Activated naive CD8-positive, alpha-beta T cell treated with anti-CD3 and anti-CD28 coated beads, Interleukin-2, amount 50 U/mL, for 24 hours (primary cell): ENCODE measurements at places on chromosomes 2 and 18.
A peak's percentile ranks its signal among the peaks of the same experiment; 100 is the strongest.

- DNase-seq = no peak
Observed at GRCh38 chr2:163877316-163877715, 141.5 kb upstream of the FIGN start.

- DNase-seq = no peak
Observed at GRCh38 chr2:120294008-120294340, 41.3 kb downstream of the RALB start.

GRCh38 chr2:26011609-26011989 is 22.3 kb upstream of the RAB10 start:
- no peak for DNase-seq

- DNase-seq = peak; percentile 20
Observed at GRCh38 chr2:12176623-12177454, 430.4 kb downstream of the LPIN1 start.

DNA sequence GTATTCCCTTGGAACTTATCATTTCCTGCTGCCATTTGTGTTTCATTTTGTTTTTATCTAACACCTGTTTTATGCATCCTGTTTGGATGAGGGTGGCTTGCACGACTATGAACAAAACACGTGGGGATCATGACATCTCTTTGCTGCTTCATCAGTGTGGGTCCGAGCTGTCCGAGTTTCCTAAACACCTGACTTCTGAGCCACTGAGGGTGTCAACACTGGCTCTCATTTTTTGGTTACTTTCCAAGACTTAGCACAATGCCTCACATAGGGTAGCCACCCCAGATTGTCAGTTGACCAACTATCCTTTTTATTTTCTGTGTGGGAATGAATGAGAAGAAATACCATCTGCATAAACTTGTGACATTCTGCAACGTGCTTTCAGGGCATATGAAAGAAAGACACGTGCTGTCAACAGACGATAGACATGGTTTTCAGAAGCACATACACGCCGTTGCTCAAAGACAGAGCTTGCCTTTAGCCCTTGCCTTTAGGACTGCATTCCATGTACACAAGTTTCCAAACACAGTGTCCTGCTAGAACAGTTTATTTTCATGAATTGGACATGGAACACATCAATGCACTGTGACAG is 166.7 kb downstream of the MYT1L start:
- DNase-seq = no peak

DNA sequence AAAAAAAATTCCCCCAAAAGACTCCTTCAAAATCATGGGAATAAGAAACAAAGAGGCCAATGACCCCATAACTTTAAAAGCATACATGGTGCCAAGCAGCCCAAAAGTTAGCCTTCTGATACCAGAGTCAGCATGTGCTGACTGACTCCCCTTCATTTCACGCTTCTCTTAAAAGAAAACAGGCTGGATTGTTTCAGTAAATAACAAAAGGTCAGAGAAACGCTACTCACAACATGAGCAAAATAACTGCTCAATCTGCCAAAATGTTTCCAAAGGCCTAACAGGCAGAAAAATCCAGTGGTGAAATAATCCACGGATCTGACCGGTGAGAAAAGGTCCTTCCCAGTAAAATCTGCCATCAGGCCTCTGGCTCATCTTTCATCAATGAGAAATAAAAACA is 71.6 kb downstream of the BCL2 start:
- no peak for DNase-seq

DNA sequence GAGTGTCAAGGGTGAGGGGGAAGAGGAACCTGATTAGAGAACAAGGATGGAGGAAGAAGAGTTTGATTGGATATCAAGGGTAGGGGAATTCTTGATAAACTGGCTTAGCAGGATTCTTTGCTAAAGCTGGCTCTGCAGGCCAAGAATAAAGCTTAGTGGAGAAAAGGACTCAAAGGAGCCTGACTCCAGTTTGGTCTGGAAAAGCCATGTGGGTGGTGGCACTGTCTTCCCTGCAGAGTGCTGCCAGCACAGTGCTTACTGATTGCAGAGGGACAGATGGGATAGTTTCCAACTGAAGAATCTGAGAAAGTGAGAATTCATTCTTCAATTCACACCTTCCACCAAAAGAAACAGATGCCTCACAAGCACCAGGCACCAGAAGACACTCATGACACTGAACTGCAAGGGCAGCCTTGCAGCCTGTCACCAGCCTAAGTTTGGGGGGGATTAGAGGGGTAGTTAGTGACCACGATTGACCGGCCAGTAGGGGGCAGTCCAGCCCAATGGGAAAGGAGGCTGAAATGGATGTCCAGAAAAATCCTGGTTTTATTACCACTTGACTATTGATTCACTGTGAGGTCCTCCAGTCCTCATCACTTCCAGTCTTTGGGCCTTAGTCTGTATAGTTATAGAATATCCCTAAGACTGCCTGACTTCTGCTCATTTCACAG is 334.5 kb downstream of the SMAD2 start:
- peak; percentile 28 for DNase-seq

DNA sequence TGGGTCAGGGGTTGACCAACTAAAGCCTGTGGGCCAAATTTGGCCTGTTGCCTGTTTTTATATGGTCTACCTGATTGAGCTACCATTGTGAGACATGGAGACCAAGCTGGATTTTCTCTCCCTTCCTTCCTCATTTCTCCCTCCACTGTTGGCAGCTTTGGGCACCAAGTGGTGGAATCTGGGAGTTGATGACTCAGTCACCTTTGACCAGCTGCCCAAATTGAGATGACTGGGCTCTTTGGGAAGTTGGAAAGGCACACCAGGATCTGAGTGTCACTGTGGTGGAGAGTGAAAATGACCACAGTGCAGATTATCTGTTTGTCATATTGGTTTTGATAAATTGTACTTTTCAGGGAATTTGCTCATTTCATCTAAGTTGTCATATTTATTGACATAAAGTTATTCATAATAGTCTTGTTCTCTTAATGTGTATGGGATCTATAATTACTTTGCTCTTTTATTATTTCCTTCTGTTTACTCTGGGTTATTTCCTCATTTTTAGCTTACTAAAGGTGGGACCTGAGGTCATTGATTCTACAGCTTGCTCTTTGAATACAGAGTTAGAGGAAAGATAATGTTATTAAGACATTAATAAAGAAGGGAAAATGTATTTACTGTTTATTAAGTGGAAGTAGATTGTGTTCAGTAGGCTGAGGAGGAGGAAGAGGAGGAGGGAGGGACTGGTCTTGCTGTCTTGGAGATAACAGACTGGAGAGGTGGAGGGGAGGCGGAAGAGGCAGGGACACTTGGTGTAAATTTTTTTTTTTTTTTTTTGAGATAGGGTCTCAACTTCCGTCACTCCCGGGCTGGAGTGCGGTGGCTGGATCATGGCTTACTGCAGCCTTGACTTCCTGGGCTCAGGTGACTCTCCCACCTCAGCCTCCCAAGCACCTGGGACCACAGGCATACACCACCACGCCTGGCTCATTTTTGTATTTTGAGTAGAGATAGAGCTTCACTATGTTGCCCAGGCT is 31.8 kb downstream of the AGFG1 start:
- no peak for DNase-seq

GRCh38 chr2:72004201-72004915 is 143.3 kb downstream of the CYP26B1 start:
- DNase-seq = no peak

DNA sequence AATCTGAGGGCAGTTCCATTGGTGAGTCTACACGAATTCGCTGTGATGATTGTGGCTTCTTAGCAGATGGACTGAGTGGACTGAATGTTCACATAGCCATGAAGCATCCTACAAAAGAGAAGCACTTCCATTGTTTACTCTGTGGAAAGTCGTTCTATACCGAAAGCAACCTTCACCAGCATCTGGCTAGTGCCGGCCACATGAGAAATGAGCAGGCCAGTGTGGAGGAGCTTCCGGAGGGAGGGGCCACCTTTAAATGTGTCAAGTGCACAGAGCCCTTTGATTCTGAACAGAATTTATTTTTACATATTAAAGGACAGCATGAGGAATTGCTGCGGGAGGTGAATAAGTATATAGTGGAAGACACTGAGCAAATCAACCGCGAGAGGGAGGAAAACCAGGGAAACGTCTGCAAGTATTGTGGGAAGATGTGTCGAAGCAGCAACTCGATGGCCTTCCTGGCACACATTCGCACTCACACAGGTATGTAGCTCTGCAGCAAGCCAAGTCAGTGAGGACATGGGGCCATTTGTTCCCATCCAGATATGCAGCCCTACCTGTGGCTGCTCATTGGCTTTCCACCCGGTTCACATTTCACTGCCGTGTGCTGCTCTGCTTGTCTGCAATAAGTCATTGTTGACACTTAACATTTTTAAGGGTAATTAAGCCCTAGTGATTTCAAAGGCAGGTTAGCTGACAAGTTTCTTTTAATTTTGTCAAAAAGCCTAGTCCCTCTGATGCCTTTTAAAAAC is 37.7 kb downstream of the ZNF407 start:
- no peak for DNase-seq

GRCh38 chr18:69935319-69936190 is 12.1 kb downstream of the CD226 start:
- DNase-seq = peak; percentile 82

GRCh38 chr2:43057742-43058725 is 168.4 kb downstream of the ZFP36L2 start:
- DNase-seq = no peak

GRCh38 chr2:174916270-174916930 is 88.8 kb downstream of the CHN1 start:
- DNase-seq = no peak

DNA sequence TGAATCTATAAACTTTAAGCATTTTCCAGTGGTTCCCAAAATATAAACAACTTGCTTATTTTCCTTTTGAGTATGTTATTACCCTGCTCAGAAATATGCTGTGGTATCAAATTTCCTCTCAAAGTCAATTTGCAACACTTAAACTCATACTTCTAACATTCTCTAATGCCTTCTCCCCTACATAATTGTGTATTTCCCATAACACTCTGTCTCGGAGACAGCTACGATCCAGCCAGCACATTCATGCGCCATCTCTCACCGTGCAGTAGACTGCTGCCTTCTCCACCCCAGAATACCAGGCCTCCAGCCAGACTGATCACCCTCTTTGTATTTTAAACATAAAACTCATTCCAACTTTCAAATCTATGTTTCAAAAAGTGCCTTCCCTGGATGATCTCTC is 41.8 kb downstream of the TIMM21 start:
- DNase-seq = no peak

DNA sequence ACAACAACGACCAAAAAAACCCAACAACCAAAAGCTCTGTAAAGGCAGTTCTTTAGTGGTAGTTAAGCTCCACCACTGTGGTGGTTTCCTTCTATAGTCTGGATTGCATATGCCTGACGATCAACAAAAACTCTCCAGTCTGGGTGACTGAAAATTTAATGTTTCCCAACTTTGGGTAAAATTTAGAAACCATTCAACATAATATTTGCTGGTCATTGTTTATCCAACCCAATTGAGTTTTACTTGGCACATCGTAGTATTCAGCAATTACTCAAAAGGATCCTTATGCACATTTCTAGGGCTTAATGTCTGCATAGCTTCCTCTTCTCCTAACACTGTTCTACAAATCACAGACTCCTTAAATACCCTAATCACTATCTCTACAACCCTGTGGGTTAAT is 1080.2 kb upstream of the NRXN1 start:
- no peak for DNase-seq

- DNase-seq = no peak
Observed at GRCh38 chr2:222372993-222373392, 51.4 kb upstream of the SGPP2 start.

DNA sequence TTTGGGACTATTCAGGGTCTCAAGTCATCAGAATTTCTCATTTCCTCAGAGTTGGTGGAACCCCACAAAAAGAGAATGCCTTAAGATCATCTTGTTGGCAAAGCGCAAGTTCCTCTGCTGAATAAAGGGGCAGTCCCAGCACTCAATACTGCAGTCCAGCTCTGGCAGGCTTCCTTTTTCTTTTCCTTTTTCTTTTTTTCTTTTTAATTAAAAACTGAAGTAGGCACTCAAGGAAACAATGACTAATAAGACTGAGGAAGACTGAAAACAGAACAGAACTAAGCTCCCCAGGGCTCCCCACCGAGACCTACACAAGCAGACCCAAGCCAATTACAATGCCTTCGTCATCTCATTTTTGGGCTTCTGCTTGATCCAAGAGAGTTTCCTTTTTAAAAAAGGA is 82.0 kb downstream of the STK39 start:
- no peak for DNase-seq

- no peak for DNase-seq
Observed at GRCh38 chr2:163659224-163659623, 76.6 kb downstream of the FIGN start.

- DNase-seq = no peak
Observed at GRCh38 chr2:147657086-147658000, 187.5 kb upstream of the ACVR2A start.

- no peak for DNase-seq
Observed at GRCh38 chr2:225458431-225459117, 59.1 kb downstream of the NYAP2 start.

- DNase-seq = no peak
Observed at GRCh38 chr2:85429213-85429923, 10.9 kb downstream of the SH2D6 start.

- DNase-seq = no peak
Observed at GRCh38 chr2:176242276-176242675, 27.0 kb upstream of the MTX2 start.

- DNase-seq = no peak
Observed at GRCh38 chr2:75268112-75268511, 68.8 kb upstream of the TACR1 start.

- peak; percentile 73 for DNase-seq
Observed at GRCh38 chr2:10407841-10408648, 40.1 kb downstream of the ODC1 start.

DNA sequence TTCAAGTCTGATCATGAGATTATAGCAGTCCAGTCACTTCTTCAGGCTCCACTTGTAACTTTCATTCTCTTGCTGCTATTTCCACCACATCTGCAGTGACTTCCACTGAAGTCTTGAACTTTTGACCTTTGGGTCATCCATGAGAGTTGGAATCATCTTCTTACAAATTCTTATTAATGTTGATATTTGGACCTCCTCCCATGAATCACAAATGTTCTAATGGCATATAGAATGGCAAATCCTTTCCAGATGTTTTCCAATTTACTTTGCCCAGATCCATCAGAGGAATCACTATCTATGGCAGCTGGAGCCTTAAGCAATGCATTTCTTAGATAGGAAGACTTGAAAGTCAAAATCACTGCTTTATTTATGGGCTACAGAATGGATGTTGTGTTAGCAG is 159.4 kb downstream of the LTBP1 start:
- no peak for DNase-seq
